ENCODE measurements at places on chromosomes 11 and 22. TPM values are rescaled to one million over a fixed set of nuclear protein-coding genes. Genes with fewer than 3 reads are reported as not detected.

Gene OR6T1
- total RNA-seq: not detected

GRCh38 chr11:109734566-109734965 is 312.6 kb downstream of the C11orf87 start:
- H3K4me1 ChIP-seq: no peaks in the 10 kb centered on the region
- H3K4me3 ChIP-seq: no peak overlapping the region
- DNase-seq: no peak
- no peaks in the 10 kb centered on the region for H3K36me3 ChIP-seq
- H3K27me3 ChIP-seq: no peaks in the 10 kb centered on the region
- H3K27ac ChIP-seq: no peak overlapping the region

- H3K4me3 ChIP-seq: peak overlapping the region; percentile 87
- peak overlapping the region; percentile 50 for H3K27ac ChIP-seq
- H3K4me1 ChIP-seq: peaks cover 44% of the 10 kb centered on the region
- no peak for DNase-seq
- H3K36me3 ChIP-seq: no peaks in the 10 kb centered on the region
Observed at GRCh38 chr22:45268167-45268957, 16.4 kb upstream of the UPK3A start.

GRCh38 chr11:22405377-22405776 is 67.2 kb downstream of the SLC17A6 start:
- no peaks in the 10 kb centered on the region for H3K4me1 ChIP-seq
- H3K36me3 ChIP-seq: no peaks in the 10 kb centered on the region
- H3K27ac ChIP-seq: no peak overlapping the region

DNA sequence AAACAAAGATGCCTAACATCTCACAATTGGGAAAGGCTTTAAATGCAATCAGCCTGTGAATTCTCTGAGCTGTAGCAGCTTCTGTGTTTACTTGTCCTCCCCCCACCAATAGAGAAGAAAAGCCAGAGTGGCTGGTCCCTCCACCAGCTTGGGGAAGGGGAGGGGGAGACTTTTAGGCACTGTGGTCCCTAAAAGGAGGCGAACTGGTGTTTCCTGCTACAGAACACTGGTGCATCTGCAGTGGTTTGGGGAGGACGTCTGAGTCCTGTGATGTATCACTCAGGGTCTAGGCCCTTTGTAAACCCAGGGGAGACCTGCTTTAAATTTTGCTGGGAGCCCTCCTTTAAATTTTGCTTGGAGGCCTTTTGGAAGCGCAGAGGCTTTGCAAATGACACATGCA is 16.9 kb downstream of the TNRC6B start:
- DNase-seq: no peak
- no peaks in the 10 kb centered on the region for H3K27me3 ChIP-seq
- peaks cover 25% of the 10 kb centered on the region for H3K4me1 ChIP-seq
- H3K4me3 ChIP-seq: no peak overlapping the region
- H3K27ac ChIP-seq: no peak overlapping the region

DNA sequence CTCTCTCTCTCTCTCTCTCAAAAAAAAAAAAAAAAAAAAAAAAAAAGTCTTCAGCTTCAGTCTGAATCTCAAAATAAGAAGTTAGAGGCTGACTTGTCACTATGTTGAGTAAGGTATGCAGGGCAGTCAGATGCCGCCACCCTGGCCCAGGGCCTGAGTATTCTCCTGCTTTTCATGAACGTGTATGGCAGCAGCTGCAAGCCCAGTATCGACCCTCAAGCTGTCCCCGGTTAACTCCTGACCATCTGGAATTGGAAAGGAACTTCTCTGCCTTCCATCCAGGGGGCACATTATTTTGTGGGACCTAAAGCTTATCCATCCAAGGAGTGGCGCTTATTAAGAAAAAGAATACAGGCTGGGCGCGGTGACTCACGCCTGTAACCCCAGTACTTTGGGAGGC is 11.4 kb downstream of the MRGPRD start:
- H3K27ac ChIP-seq: no peak overlapping the region
- H3K27me3 ChIP-seq: peaks cover 5% of the 10 kb centered on the region
- no peak for DNase-seq
- no peaks in the 10 kb centered on the region for H3K4me1 ChIP-seq
- no peak overlapping the region for H3K4me3 ChIP-seq

Gene OR51I1
- total RNA-seq: not detected

GRCh38 chr11:102452461-102453301 is at the start of gene TMEM123:
Gene TMEM123, minus strand, starts transcription at chr11:102452765. Its CDS starts 142 bp downstream, at chr11:102452623.
- peaks cover 5% of the 10 kb centered on the region for H3K4me1 ChIP-seq
- H3K27ac ChIP-seq: peak within 1 kb of the TSS; percentile 64
- DNase-seq: peak; percentile 40
- H3K27me3 ChIP-seq: no peaks in the 10 kb centered on the region

DNA sequence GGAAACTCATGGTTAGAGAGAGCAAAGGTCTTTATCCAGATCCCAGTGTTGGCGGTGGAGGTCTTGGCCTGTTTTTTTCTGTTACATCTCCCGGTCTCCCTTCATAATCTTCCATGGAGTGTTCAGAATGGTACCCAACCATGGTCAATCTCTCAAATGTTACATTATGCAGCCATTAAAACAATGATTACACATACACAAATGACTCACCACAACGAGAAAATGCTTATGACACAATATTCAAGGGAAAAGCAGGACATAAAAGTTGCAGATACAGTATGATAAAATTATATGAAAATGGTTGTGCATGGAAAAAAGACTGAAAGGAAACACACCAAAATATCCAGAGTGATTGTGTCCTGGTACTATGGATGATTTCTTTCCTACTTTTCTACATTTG is 17.8 kb upstream of the CSNK1E start:
- no peaks in the 10 kb centered on the region for H3K4me1 ChIP-seq
- H3K36me3 ChIP-seq: no peaks in the 10 kb centered on the region
- no peak overlapping the region for H3K27ac ChIP-seq
- no peak for DNase-seq
- H3K4me3 ChIP-seq: no peak overlapping the region

DNA sequence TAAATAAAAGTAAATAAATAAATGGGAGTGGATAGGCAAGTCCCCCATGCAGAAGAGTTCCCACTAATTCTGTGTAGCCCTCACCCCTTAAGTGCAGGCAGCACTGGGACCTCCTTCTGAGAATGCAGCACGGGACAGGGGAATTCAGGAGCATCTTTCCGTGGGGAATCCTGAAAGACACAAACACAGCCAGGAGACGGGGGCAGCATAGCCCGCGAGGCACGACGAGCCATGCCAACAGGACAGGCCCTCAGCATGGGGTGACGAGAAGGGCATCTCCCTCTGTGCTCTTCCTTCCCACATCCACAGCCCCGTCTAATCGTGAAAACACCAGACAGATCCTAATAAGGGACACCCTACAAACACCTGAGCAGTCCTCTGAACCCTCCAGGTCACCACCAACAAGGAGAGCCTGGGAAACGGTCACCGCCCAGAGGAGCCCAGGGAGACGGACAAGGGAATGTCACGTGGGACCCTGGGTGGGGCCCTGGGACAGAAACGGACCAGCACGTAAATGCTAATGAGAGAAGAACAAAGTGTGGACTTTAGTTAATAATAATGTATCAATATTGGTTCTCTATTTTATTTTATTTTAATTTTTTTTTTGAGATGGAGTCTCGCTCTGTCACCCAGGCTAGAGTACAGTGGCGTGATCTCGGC is 6.8 kb downstream of the KRTAP5-5 start:
- no peak overlapping the region for H3K27ac ChIP-seq
- H3K4me1 ChIP-seq: no peaks in the 10 kb centered on the region
- H3K4me3 ChIP-seq: no peak overlapping the region
- H3K27me3 ChIP-seq: no peaks in the 10 kb centered on the region
- DNase-seq: no peak

Gene INS
- total RNA-seq: not detected
